Calu3 (cell line): ENCODE measurements at places on chromosomes 3 and 15.

DNA sequence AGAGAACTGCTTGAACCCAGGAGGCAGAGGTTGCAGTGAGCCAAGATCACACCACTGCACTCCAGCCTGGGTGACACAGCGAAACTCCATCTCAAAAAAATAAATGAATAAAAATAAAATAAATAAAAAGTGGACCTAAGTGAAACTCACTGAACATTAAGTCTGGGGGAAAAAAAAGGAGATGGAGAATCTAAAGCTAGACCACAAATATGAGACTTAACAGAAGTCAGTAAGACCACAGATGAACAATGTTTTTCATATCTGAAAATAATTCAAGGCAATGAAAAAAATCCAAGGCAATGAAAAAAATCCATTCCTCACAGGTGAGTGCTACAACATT is 18.6 kb downstream of the ANXA2 start:
- DNase-seq = no peak

DNA sequence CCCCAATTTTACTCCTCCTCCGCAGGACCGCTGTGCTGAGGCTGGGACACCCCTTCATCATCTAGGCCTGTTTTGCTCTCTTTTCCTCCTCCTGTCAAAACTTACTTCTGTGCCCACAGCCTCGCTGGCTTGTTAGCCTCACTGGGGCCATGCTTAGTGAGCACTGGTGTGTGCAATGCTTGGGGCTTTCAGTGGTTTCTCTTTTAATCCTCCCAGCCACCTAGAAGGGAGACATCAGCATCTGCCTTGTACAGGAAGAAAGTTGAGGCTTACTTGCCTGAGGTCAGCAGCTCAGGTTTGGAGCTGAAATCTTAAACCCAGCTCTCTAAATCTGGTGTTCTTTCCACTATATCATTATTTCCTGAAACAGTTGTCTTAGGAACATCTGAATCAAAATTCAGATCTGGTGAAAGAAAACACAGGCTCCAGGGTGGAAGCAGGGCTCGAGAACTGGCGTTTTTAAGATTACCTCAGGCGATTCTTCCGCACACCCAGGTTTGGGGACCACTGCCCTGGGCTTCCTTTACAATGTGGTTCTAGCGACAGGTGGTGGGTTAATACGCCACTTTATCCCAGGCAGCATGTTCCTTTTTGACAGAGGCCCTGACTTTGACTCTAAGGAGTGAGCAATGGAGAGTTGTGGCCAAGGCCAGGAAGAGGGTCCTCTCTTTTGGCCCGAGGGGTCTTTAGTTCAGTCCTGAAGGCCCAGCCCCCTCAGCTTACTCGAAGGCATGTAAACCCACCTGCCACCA is 3.8 kb downstream of the THSD4 start:
- DNase-seq = no peak

DNA sequence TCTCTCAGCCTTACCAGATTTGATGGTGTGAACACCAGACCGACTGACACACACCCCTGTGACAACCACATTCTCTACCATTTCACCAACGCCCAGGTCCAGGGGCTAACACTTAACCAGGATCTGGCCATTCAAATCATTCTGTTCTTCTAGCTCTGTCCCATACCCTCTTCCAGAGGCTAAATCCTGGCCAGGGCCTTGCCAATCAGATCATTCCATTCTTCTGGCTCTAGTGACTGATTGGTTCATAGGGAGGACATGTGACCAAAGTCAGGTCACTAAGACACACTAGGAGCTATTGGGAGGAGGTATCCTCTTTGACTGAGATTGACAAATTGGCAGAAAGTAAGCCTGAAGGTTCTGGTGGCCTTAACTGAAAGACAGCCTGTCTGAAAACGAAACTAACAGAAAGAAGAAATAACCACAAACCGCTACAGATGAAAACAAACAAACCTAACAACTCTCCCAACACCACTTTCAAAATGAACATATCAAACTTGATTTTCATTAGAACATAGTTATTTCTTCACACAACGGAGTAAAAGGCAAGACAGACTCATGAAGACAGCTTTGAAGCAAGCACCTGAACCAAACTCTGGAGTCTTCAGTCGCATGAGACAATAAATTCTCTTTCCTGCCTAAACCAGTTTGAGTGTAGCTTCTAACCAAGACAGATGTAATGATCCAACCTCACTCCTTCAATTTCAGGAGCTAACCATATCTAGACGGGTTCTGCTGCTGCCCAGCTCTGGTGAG is 68.5 kb downstream of the TRANK1 start:
- no peak for DNase-seq

GRCh38 chr3:100954199-100954935 is 38.9 kb downstream of the ABI3BP start:
- DNase-seq = no peak
